Cardiac muscle cell (in vitro differentiated cells and primary cell): ENCODE measurements at places on chromosomes 6 and 20. TPM values are rescaled to one million over a fixed set of nuclear protein-coding genes. Genes with fewer than 3 reads are reported as not detected.

HLA-DRB5 gene
- total RNA-seq: not detected in 2 replicates

OR5V1 gene
- total RNA-seq: not detected in 2 replicates

HDGFL1 gene
- total RNA-seq: not detected in 2 replicates

DDO gene
- 0.27 and 0.32 TPM in 2 replicates for total RNA-seq

LCA5 gene
- 3.5 and 5.9 TPM in 2 replicates for total RNA-seq

C2 gene
- 1.9 TPM in 2 replicates for total RNA-seq

CCM2L gene
- total RNA-seq: 0.69 and 0.92 TPM in 2 replicates

NMBR gene
- total RNA-seq: 0.15 TPM in 1 of 2 replicates, not detected in the other

ZSCAN26 gene
- total RNA-seq: 23.7 and 37.9 TPM in 2 replicates

RIMS4 gene
- 4.3 and 5.3 TPM in 2 replicates for total RNA-seq

NOTCH4 gene
- total RNA-seq: 5.0 and 5.4 TPM in 2 replicates

CLPSL1 gene
- not detected in 2 replicates for total RNA-seq

KCNQ5 gene
- 28.9 and 45.4 TPM in 2 replicates for total RNA-seq

SGK2 gene
- total RNA-seq: 0.88 and 2.4 TPM in 2 replicates

HLA-DOB gene
- not detected in 2 replicates for total RNA-seq

LRRC73 gene
- total RNA-seq: 3.3 and 3.4 TPM in 2 replicates

LY6G6F gene
- total RNA-seq: not detected in 2 replicates

IL17F gene
- not detected in 2 replicates for total RNA-seq

SLC13A3 gene
- 2.5 and 3.9 TPM in 2 replicates for total RNA-seq

RSPH4A gene
- 0.21 and 0.56 TPM in 2 replicates for total RNA-seq

BPIFB4 gene
- not detected in 2 replicates for total RNA-seq

BHLHE23 gene
- total RNA-seq: not detected in 2 replicates

CCN6 gene
- not detected in 2 replicates for total RNA-seq

SSR1 gene
- 21.4 and 26.3 TPM in 2 replicates for total RNA-seq

NKX2-4 gene
- not detected in 2 replicates for total RNA-seq

TMEM244 gene
- total RNA-seq: not detected in 2 replicates

RGS17 gene
- 0.15 and 0.74 TPM in 2 replicates for total RNA-seq

MCCD1 gene
- not detected in 2 replicates for total RNA-seq

XKR7 gene
- 0.03 and 0.04 TPM in 2 replicates for total RNA-seq

PDE10A gene
- 3.0 and 5.4 TPM in 2 replicates for total RNA-seq

TRIM10 gene
- total RNA-seq: not detected in 2 replicates

EYA2 gene
- 0.07 and 0.30 TPM in 2 replicates for total RNA-seq

SLPI gene
- not detected in 2 replicates for total RNA-seq

CYB5R4 gene
- total RNA-seq: 5.2 and 8.1 TPM in 2 replicates

GATA5 gene
- 79.0 and 103 TPM in 2 replicates for total RNA-seq

NKX2-2 gene
- not detected in 2 replicates for total RNA-seq

TSPO2 gene
- total RNA-seq: not detected in 2 replicates

TBC1D7 gene
- 36.8 and 39.2 TPM in 2 replicates for total RNA-seq

SIRPG gene
- total RNA-seq: not detected in 2 replicates

ARMC2 gene
- 1.2 and 2.6 TPM in 2 replicates for total RNA-seq

SLC12A5 gene
- total RNA-seq: 7.6 and 8.3 TPM in 2 replicates
